ENCODE measurements at places on chromosomes 5 and 9.

DNA sequence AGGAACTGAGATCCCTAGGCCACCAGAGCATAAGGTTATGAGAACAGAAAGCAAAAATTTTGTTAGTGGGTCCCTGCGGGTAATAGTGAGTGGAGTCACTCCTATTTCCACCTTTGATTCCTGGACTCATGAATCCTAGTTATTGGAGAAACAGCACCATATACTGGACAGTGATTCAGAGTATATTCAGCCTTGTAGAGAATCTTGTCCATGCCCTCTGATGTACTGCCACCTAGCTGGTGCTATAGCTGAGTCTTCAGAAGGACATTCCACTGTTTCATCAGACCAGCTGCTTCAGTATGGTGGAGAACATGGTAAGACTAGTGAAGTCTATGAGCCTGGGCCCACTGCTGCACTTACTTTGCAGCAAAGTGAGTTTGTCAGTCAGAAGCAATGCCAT, 25.0 kb upstream of the ITGA2 start:
- no peak for DNase-seq

DNA sequence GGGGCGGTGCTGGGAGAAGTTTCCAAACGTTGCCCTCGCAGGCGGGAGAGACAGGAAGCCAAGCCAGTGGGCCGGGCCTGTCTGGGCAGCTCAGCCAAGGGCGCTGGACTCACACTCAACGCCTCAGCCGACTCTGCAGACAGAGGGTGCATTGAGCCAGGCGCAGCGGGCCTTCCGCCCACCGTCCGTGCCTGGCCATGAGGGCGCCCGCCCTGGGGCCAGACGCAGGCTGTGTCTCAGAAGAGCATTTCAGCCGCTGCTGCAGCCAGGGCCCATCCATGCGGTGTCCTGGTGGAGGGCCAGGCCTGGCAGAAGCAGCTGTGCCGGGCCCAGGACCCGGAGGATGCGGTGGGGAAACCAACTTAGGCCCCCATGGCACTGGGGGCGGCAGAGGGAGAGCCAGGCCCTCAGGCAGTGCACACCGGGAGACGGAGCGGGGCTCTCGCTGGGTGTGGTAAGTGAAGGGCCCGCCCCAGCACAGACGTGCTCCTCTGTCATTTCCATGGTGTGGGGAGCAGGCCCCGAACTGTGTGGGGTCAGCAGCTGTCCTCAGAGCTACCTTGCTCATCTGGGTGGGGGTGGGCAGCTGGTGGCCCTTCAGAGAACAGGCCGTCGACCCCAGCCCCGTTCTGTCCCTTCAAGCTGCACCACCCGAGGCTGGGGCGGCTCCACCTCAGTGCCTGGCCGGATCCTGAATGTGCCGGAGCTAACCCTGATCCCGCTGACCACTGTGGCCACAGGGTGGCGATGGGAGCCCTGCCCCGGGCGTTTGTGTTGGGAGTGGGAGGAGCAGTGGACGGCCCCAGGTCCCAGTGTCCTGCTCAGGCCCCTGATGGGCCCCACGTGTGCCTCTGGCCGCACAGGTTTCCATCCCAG, 18.0 kb downstream of the DNLZ start:
- DNase-seq, result peak; percentile 22

DNA sequence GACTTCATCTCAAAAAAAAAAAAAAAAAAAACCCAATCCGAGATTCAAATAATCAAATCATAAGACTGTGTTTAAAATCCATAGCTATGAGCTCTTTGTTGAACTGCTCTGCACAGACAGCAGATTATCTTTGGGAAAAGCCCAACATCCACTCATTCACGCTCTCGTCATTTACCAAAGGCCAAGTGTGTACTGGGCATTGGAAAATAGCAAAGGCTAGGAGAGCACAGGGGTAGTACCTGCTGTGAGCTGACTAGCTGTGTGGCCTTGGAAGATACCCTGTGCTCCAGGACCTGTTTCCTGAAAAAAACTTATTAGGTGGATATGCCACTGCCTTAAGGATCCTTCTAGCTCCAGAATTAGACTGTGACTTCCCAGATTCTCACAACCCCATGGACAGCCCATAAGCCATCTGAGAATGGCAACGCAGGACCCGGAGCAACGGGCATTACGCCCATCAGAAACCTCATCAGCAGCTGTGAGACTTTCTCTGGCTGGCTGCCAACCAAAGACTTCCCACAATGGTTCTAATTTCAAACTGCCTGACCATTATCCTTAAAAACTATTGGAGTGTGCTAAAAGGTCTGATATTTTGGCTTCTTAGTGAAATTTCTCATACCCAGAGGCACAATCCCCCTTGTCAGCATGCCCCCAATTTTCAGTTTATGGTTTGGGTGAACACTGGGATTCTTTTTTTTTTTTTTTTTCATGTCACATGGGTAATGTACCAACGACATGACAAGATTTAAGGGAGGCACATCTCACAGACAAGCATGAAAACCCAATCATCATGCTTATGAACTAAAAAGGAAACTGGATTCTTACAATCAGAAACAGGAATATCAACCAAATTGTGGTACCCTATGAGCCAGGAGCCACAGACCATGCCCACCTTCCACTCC, 16.8 kb downstream of the SERINC5 start:
- peak; percentile 64 for DNase-seq

DNA sequence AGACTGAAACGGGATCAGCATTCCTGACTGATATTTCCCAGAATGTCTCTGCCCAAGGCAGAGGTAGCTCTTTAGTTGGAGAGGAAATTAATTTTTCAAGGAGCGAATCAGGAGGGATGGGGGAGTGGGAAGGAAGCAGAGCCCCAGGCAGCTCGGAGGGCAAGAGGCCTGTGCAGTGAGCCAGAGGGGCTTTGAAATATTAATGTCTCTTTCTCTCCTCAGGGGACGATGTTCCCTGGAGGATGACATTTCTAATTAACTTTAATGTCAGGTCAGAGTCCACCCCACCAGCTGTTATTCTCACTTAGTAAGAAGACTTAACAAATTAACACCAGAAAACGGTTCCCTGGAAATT, 45.6 kb downstream of the SLC6A7 start:
- DNase-seq, result no peak

DNA sequence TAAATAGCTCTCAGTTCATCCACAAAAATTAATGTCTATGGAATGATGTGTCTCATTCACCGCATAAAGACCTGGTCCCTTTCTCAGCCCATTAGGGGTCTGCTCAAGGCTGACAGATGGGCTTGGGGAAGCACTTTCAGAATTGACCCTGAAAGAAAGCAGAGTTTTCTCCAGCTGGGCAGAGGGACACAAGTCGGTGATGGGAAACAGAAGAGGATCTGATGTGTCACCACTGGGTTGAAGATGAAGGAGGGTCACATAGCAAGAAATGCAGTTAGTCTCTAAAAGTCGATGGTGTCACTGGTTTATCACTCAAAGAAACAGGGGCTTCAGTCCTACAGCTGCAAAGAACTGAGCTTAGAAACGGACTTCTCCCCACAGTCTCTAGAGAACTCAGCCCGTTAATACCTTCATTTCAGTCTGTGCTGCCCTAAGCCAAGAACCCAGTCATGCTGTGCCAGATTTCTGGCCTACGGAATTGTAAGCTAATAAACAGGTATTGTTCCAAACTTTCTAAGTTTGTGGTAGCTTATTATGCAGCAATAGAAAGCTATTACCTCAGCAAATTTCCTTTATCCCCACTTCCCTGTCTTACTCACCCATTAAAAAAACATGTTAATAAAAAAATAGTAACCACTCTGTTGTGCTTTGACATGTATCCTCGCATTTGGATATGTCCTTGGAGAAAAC, 64.6 kb downstream of the ADAMTS12 start:
- no peak for DNase-seq

DNA sequence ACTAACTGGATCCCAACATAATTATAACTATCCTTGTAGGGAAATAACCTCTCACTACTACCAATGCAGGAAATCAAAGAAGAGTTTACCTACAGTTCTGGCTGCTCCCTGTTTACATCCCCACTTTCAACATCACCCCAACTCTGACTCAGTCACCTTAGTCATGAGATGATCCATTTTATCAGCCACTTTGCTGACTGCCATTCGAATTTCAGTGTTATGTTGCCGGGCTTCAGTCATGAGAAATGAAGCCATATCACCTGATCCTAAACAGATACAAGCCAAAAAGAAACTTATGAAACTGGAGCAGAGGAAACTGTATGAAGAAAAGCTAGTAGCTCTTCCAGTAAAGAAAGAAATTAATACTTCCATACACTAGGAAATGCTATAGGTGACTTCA, 33.7 kb downstream of the SLC31A2 start:
- peak; percentile 46 for DNase-seq

- DNase-seq, result no peak
Observed at GRCh38 chr9:134291961-134292871, 34.0 kb upstream of the RXRA start.

- peak; percentile 78 for DNase-seq
Observed at GRCh38 chr9:86282979-86283535, 719 bp upstream of the ISCA1 start.

- DNase-seq, result no peak
Observed at GRCh38 chr9:90789862-90790261, 11.8 kb upstream of the SYK start.

- DNase-seq, result no peak
Observed at GRCh38 chr5:96781031-96781971, 26.4 kb downstream of the ERAP1 start.

DNA sequence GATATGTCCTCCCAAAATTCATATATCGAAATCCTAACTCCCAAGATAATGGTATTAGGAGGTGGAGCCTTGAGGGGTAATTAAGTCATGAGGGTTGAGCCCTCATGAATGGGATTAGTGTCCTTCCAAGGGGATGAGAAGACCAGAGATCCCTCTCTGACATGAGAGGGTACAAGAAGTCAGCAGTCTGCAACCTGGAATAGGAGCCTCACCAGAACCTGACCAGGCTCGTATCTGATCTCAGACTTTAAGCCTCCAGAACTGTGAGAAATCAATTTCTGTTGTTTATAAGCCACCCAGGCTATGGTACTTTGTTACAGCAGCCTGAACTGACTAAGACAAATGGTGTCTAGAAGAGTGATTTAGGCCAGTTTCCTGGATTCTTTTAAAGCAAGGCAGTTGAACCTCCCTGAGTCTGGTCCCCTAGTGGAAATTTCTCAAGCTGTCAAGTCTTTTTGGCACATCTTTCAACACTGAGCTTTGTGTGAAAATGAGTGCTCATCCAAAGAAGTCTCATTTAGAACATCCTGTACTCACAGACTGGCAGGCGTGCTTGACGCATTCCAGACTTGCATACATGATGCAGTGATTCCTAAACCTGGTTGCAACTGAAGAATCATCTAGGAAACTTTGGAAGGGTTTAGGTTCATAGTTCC, 254.8 kb upstream of the PPP1R2B start:
- no peak for DNase-seq

DNA sequence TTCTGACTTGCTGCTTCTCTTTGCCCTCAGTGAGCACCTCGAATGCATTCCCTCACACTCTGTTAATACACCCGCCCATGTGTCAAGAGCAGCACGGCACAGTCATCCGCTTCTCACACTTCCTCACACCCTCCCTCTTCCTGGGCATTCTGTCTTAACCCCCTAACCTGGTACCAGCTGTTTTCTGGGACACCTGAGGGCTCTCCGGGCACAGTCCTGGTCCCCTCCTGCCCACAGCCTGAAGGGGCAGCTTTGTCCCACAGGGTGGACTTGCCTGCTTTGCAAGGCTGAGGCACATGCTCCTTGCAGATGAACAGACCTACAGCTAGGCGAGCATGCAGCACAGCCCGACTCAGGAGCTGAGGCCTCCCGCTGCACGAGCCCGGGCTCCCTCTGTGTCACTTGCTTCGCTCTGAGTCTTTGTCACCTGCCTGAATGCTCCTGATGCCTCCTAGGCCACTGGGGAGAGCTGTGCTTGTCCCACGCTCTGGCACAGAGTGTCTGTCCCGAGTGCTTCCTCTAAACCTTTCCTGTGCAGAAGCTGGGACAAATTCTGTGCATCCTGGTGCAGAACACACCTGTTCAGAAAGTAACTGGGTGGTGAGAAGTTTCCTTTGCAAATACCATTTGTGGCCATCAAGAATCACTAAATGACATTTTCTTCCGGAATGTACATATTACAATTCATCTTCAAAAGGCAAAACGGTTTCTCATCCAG, 47.8 kb downstream of the AHRR start:
- no peak for DNase-seq

GRCh38 chr9:135147938-135148337, 60.5 kb downstream of the OLFM1 start:
- DNase-seq, result no peak

DNA sequence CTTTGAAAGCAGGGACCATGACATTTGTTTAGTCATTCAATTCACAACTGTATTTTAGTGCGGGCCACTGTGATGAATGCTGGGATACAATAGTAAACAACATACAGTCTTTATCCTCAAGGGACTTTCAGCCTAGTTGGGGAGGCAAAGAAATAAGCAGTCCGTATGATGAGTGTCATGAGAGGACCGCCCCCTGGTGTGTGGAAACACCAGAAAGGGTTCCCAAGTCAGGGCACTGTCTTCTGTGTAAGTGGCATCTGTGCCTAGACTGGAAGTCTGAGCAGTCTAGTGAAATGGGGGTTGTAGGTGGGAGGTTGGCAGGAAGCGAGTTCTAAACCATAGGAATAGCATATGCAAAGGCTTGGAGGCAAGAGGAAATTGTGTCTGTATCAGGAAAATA, 6.8 kb downstream of the C9orf43 start:
- peak; percentile 47 for DNase-seq

GRCh38 chr5:39979-40583, 51.9 kb upstream of the PLEKHG4B start:
- DNase-seq, result no peak

- DNase-seq, result no peak
Observed at GRCh38 chr5:58924306-58924705, 341.4 kb downstream of the RAB3C start.

- no peak for DNase-seq
Observed at GRCh38 chr9:2642068-2642467, 20.5 kb downstream of the VLDLR start.

GRCh38 chr5:65779643-65780042, 57.6 kb downstream of the NLN start:
- DNase-seq, result no peak

GRCh38 chr9:134377976-134378375, 51.7 kb downstream of the RXRA start:
- DNase-seq, result peak; percentile 52

DNA sequence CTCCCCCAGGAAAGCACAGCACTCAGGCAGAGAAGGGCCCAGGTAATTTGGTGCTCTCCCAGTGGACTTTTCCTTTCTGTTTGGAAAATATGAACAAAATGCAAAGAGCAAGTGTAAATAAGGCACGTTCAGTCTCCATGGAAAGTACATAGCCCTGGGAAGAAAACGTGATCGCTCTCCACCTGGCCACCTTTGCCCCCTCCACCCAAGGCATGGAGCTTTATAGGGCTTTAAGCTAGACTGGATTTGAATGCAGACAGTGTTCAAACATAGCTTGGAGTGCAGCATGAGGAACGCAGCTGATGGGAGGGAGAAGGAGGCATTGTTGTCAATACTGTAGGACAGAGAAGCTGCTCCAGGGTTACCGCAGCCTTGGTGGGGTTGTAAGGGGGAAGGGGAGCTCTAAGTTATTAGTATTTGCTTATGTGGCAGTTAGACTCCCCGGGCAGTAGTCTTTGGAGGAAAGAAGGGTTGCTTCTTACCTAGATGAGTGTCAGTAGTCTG, 500.2 kb downstream of the SPOCK1 start:
- DNase-seq, result no peak
